ENCODE measurements at places on chromosomes 4 and X.

DNA sequence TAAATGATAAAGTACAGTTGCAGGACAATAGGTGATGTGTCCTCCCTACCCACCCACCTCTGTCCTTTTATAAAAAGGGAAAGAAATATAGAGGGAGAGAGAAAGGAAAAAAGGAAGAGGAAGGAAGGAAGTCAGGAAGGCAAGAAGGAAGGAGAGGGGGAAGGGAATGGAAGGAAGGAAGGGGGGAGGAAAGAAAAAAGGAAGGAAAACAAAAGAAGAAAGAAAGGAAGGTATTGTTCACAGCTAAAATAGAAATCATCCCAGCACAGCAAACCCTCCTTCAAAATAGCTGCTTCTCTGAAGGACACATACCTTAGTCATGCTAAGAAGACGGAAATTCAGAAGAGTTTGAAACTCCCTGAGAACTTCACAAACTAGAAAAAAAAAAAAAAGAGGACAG lies 8.4 kb downstream of the NKX6-1 start:
- DNase-seq, result no peak

DNA sequence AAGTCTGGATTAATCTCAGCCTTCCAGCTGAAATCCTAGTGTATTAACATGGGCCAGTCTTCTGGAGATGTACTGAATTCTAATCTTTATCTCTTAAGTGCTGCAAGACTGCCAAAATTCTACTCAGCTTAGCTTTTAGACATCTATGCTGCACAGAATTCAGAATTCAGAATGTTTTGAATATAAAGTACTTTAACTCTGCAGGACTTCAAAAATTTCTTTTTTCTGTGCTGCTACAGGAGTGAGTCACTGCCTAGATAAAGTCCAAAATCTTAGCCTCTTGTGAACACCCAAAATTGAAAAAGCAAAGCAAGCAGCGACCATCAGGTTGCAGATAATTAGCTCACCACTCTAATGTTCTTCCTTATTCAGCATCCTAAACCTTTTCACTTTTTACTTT lies 1092.6 kb upstream of the PCDH10 start:
- no peak for DNase-seq

GRCh38 chr4:160142579-160142978 lies 1039.7 kb downstream of the RAPGEF2 start:
- no peak for DNase-seq

DNA sequence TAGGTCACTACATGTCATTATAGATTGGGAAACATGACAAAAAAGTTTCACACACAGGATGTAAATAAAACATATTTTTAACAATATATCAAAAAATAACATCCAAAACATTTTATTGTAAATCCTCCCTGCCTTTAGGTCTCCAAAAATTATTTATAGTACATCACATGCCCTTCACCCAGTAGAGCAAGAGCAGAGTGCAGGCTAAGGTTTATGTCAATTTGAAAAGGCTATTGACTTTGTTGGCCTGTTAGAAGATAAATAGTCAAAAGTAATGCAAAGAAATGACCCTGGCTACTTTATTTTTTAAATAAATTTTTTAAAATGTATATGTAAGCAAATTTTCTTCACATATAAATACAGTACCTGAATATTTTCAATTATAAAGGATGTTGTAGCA lies 983.7 kb downstream of the RAB28 start:
- no peak for DNase-seq

GRCh38 chr4:37953620-37954293 lies 6.4 kb upstream of the PTTG2 start:
- DNase-seq, result no peak

- no peak for DNase-seq
These were observed 1568.9 kb upstream of the PABPC4L start for GRCh38 chr4:135770505-135770904.

DNA sequence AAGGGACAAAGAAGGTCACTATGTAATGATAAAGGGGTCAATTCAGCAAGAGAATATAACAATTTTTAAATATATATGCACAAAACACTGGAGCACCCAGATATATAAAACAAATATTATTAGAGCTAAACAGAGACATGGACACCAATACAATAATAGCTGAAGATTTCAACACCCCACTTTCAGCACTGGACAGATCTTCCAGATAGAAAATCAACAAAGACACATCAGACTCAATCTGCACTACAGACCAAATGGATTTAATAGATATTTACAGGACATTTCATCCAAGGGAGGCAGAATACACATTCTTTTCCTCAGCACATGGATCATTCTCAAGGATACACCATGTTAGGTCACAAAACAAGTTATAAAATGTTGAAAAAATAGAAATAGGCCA lies 111.4 kb downstream of the SOX3 start:
- no peak for DNase-seq

DNA sequence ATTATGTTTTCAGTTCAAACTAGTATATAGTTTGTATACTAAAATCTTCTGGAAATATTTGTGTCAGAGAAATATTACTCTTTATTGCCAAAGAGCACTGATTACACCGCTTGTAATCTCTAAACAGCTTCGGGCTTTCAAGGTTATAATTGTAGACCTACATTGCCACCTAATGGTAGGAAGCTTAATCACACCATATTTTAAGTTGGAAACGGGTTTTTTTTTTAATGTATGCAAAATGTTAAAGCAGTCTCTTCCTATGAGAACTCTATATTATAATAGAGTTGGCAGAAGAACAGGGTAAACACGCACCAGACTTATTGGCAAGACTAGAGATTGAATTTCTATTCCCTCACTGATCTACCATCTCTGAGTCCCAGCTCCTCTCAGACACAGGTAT lies 19.5 kb upstream of the NFXL1 start:
- DNase-seq, result no peak

DNA sequence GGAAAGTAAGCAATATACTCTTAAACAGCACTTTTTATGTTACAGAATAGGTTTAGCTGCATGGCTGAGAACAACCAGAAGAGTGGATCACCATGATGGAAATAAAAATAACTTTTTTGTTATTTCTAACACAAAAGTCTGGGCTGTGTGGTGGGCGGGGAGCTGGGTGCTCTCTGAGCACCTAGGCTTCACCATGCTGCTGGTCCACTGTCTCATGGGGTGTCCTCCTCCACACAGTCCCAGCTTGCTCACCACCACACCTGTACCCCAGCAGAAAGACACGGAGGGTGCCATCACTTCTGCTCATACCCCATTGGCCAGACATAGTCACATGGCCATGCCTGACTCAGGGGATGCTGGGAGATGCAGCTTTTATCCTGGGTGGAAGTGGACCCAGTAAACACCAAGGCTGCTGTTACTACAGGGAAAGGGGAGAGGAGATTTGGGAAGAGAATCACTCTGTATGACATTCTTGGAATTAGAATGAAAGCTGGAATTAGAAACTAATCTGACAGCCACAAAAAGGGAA lies 45.0 kb downstream of the CPZ start:
- DNase-seq, result no peak

- no peak for DNase-seq
These were observed 126.6 kb downstream of the NPNT start for GRCh38 chr4:106021737-106022410.

GRCh38 chrX:130623518-130623917 lies 221.7 kb downstream of the RBMX2 start:
- DNase-seq, result no peak

DNA sequence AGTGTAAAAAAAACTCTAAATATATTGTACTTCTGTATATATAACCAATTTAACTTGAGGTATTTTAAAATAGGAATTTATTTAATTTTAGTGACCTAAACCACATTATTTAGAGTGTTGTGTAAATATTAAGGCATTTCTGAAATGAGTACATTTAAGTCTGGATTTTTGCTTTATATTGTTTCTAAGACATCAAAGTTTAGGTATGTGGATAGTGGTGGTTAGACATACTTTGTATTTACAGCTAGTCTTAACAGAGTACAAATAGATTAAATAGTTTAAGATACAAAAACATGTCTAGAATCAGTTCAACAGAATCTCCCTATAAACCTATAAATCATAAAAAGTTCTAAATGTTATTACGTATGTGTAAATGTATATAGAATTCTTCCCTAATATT lies 588.5 kb downstream of the TRIML1 start:
- no peak for DNase-seq

DNA sequence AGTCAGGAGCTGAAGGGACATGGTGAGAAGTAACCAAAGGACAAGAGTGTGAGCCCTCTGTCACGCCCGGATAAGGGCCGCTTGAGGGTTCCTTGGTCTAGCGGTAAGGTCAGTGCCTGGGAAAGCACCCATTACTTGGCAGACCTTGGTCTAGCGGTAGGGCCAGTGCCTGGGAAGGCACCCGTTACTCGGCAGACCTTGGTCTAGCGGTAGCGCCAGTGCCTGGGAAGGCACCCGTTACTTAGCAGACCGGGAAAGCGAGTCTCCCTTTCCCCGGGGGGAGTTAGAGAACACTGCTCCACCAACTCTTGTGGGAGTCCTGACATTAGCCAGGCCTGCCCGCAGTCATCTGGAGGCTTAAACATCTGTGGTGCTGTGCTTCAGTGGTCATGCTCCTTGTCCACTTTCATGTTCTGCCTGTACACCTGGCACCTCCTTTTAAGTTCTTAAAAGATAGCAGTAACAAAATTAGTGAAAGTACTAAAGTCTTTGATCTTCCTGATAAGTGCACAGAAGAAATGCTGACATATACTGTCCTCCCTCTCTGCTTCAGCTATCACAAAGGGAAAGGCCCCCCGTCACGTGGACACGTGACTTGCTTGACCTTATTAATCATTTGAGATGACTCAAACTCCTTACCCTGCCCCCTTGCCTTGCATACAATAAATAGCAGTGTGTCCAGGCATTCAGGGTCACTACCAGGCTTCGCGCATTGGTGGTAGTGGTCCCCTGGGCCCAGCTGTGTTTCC lies 9.3 kb upstream of the SEC24B start:
- no peak for DNase-seq

DNA sequence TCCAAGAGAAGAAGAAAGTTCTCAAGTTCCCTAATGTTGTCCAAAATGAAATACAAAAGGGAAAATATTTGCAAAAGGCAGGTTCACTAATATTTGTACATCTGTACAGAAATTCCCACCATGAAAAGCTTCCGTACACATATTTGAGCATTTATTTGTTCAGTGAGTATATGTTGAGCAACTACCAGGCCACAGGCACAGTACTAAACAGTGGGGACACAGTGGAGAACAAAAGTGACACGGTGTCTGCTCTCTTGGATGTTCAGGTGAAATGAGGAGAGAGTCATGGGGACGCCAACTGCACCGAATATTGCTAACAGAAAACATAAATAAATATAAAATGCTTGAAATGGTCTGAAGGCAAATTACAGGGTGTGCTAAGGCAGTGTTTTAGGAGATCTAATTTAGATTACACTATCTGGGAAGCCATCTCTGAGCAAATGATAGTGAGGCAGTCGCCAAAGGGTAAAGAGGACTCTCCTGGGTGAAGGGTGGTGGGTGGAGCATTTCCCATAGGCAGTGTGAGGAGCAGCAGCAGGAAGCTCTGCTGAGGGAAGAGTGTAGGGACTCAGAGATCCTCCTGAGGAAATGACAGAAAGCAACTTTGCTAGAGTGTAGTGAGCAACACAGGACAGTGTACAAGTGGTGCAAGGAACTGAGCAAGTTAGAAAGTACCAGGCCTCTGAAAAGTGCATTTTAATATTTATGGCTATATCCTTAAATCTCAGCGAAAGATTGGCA lies 375.2 kb downstream of the GALNTL6 start:
- DNase-seq, result no peak

DNA sequence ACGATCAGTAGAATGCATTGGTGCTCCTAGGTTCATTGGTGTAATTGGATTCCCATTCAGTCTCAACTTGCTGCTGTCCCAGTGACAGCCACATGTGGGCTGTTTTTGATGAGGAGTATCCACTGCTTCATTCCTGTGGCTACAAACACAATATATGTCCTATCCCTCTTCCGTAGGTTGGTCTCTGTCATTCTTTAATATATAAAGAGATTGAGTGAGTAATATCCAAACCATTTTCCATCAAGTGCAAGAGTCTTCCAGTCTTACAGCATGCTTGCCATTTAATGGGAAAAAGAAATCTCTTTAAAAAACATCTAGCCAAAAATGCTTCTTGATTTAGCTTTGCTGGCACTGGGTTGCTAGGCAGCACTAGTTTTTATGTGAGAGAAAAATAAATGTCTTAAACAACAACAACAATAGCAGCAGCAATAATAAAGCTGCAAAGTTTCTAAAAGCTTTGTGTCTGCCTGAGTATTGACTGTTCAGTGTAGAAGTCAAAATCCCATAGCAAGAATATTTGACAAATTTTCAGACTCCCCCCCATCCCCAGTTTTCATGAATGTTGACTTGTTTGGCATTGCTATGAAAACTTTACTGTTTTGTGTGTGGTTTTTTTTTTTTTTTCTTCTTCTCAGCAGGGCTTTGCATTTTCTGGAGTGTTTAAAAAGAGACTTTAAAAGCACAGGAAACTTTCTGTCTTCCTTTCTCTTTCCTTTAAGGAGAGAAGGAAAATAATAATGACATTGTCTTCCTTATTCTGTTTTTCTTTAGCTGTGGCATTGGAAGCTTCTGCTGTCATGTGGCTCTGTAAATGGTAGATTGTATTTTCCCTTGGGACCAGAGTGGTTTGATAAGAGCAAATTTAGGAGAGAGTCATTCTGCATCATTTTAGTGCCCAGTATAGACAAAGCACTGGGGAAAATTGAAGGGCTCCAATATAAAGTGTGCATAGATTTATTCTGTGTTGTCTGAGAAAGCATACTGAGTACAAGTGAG lies 244.3 kb downstream of the ARHGAP10 start:
- no peak for DNase-seq

DNA sequence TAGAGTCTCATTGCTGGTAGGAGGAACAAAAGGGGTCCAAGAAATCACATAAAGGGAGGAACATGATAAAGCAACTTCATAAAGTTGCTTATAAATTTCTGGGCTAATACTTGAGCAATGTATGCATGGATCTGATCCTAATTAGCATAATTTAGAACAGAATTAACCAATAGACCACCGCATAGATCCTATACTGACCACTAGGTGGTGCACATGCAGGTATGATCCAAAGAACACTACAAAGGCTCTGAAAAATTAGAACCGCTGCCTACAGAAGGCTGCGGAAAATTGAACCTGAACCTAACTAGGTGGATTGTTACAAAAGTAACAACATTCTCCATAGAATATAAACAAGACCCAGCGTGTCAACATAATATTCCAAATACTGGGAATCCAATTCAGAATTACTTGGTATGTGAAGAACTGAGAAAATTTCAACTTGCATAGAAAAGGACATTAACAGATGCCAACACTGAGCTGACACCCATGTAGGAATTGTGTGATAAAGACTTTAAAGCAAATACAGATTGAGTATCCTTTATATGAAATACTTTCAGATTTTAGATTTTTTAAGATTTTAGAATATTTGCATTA lies 23.3 kb downstream of the BRCC3 start:
- DNase-seq, result peak; percentile 42

- DNase-seq, result no peak
These were observed 2.1 kb upstream of the PCDH7 start for GRCh38 chr4:30718021-30718542.

Measured in CD4-positive, alpha-beta T cell treated with Interleukin-17A for 4 hours (primary cell).